Activated CD8-positive, alpha-beta T cell treated with anti-CD3 and anti-CD28 coated beads for 36 hours (primary cell): ENCODE measurements at places on chromosomes 16 and 17. TPM values are rescaled to one million over a fixed set of nuclear protein-coding genes. Genes with fewer than 3 reads are reported as not detected.

STX8 gene
- total RNA-seq, result 59.6 TPM

GRCh38 chr16:19517424-19518089, 4.3 kb downstream of the GDE1 start:
- H3K4me3 ChIP-seq, result no peak overlapping the region
- H3K27me3 ChIP-seq, result no peaks in the 10 kb centered on the region
- H3K4me1 ChIP-seq, result peaks cover 46% of the 10 kb centered on the region
- peak; percentile 29 for DNase-seq
- no peak overlapping the region for H3K27ac ChIP-seq

GRCh38 chr16:8678068-8678927, 3.9 kb downstream of the ABAT start:
- no peak for DNase-seq
- no peak overlapping the region for H3K27ac ChIP-seq
- peaks cover 9% of the 10 kb centered on the region for H3K36me3 ChIP-seq
- peaks cover 16% of the 10 kb centered on the region for H3K4me1 ChIP-seq
- no peaks in the 10 kb centered on the region for H3K27me3 ChIP-seq

- H3K27ac ChIP-seq, result no peak overlapping the region
- peaks cover 67% of the 10 kb centered on the region for H3K4me1 ChIP-seq
- no peak overlapping the region for H3K4me3 ChIP-seq
- no peak for DNase-seq
Measured at GRCh38 chr17:10116267-10116666, 82.1 kb downstream of the GAS7 start.

DRC7 gene
- 0.58 TPM for total RNA-seq

VPS4A gene
- total RNA-seq, result 30.5 TPM

- H3K27ac ChIP-seq, result no peak overlapping the region
- peaks cover 14% of the 10 kb centered on the region for H3K4me1 ChIP-seq
- H3K4me3 ChIP-seq, result no peak overlapping the region
- H3K27me3 ChIP-seq, result peaks cover 2% of the 10 kb centered on the region
- no peak for DNase-seq
Measured at GRCh38 chr17:73640691-73641090, 3.6 kb downstream of the SDK2 start.
